ENCODE measurements at places on chromosomes 5 and 9.
A peak's percentile ranks its signal among the peaks of the same experiment; 100 is the strongest.

DNA sequence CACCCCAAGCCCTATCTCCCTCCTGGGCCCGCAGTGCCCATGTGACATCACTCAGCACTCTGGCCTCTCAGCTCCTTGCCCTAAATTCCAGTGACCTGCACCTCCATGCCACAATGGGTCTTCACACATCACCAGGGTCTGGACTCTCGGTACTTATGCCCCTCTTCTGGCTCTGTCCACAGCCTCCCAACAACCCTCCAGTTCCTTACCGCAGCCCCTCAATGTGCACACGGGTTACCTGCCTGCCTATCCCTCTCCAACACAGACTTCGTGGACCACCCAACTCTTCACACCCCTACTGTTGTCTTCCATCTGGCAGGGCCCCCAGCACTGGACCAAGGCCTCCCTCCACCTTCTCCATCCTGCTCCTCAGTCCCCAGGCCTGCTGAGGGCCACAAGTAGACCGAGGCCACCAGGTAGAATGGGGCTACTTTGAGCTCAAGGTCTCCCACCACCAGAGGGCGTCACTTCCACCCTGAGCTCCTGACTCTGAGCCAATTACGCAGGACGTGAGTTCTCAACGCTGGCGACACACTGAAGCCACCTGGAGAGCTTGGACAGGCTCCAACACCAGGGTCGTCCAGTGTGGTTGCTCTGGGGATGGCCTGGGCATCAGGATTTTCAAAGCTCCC lies 172.1 kb downstream of the GABBR2 start:
- DNase-seq, result peak; percentile 6

DNA sequence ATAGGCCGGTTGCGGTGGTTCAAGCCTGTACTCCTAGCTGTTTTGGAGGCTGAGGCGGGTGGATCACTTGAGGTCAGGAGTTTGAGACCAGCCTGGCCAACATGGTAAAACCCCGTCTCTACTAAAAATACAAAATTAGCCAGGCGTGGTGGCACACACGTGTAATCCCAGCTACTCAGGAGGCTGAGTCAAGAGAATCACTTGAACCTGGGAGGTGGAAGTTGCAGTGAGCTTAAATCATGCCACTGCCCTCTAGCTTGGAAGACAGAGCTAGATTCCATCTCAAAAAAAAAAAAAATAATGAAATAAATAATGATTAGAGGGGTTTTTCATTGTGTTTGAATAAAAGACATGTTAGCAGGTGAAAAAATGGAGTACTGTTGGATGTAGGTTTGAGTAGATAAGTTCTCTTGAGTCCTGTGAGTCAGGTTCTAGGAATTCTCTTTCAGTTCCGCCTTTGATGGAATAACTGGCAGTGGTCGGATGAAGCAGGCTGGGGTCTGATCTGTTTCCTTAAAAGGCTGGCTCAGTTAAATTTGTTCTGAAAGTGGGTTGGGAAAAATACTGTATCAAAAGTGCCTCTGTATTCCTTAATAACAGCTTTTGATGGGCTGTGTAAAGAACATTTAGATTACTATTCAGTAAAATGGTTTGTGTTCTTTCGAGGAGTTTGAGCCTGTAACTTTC lies 73.2 kb downstream of the AOPEP start:
- DNase-seq, result no peak

DNA sequence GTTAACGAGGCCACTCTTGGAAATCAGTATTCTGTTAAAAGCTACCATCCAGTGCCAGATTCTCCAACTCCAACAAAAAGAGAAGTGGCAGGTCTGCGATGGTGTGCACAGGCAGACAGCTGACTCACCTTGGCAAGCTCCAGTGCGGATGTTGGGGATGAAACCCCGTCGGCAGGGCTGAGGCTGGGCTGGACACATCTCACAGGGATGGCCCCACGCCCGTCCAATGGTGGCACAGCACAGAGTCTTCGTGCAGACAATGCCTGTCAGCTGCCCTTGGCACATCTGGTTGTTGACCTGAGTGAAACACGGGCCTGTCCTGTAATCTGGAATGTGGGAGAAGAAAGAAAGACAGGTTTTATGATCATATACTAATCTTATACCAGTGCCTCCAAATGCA lies 73.4 kb downstream of the FBN2 start:
- DNase-seq, result no peak

- no peak for DNase-seq
Observed at GRCh38 chr5:50730336-50730735, 63.9 kb downstream of the PARP8 start.

DNA sequence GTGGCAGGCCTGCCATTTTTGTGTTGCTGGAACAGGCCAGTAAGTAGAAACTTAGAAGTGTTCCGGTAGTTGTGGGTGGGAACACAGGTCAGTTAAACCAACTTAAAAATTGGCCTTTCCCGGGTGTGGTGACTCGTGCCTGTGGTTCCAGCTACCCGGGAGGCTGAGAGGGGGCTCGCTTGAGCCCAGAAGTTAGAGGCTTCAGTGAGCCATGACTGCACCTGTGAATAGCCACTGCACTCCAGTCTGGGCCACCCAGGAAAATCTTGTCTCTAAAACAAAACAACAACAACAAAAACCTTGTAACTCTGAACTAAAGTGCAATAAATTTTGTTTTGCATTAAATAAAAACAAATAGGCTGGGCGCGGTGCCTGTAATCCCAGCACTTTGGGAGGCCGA lies 1.4 kb upstream of the NHP2 start:
- no peak for DNase-seq

- DNase-seq, result no peak
Observed at GRCh38 chr9:133928248-133928764, 63.8 kb downstream of the VAV2 start.

- DNase-seq, result no peak
Observed at GRCh38 chr5:43642428-43642827, 39.4 kb downstream of the NNT start.

DNA sequence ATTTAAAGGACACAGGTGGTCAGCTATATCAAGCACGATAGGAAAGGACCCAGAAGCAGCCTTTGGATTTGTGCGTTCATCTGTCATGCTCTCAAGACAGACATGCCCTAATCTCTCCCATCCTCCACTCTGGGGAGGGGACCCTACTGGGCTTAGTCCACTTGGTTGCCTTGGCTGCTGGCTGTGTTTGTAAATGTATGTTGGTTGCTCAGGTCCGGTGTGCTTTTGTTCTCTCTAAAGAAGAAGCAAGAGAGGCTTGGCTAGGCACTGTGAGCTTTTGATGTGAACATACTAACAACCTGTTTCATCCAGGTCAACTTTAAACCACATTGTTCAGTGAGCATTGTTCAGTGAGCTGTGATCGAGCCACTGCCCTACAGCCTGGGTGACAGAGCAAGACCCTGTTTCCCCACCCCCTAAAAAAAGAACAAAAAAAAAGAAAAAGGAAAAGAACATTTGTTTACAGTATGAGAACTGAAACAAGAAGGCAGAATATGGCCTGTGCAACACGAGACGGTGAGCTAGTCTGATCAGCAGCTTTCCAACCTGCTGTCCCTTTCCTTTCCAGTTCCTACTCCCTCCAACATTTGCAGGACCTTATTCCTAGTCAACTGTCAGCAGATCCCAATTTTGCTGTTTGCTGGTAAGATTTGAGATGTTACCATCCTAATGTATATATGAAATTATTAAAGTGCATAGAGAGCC lies 228.3 kb downstream of the ARHGAP26 start:
- no peak for DNase-seq

GRCh38 chr9:24698881-24699518 lies 153.3 kb upstream of the IZUMO3 start:
- DNase-seq, result no peak

GRCh38 chr9:113559834-113560800 lies 96.6 kb downstream of the RGS3 start:
- no peak for DNase-seq

DNA sequence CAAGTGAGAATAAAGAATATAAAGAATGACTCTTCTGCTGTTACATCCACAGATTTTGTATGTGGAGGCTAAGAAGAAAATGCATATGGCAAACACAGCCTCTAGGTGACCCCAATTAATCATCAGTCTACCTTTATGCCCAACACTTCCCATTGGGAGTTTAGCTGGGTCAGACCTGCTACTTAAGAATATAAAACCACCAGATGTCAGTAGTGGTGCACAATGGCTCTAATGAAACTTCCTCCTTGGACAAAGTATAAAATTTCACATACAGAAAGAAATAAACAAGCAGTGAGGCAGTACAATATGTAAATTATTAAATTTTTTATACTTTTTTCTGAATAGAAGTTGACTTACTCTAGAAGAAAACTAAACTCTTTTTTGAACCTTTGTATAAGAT lies 539.9 kb downstream of the BRINP1 start:
- DNase-seq, result no peak

DNA sequence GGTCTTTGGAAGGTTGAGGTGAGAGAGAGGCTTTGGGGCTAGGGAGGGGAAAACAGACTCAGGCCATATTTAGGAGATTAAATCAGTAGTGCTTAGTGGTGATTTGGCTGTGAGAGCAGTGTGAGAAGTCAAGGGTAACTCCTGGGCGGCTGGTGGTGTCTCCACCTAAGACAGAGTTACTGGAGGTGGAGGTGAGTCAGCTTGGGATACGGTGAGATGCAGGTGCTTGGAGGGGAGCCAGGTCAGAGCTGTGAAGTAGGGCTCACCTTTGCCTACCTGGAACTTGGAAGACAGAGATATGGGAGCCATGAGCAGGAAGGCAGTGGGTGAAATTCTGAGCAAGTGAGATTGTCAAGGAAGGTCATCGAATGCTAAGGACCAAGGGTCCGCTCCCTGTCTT lies 24.5 kb downstream of the RGS3 start:
- DNase-seq, result no peak

DNA sequence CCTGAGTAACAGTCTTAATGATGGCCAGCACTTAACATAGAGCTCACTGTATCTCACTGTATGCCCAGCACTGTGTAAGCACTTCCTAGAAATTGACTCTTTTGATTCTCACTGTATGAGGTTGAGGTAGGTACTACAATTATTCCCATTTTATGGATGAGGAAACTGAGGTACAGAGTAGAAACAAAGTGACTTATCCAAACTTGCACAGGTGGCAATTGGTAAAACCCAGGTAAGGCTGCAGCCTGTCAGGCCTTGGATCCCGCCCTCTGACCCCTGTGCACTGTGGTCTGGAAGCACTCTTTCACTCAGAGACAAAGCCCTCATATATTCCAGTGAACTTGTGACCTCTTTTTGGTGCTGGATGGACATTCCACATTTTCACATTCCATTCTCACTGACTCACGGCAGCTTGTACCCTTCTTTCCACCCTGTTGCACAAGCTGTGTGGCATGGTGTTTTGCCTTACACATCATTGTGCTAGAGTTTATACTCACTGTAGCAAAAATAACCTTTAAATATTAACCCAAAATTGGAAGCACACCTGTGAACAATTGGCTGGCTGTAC lies 21.7 kb downstream of the ANKRD55 start:
- DNase-seq, result no peak

DNA sequence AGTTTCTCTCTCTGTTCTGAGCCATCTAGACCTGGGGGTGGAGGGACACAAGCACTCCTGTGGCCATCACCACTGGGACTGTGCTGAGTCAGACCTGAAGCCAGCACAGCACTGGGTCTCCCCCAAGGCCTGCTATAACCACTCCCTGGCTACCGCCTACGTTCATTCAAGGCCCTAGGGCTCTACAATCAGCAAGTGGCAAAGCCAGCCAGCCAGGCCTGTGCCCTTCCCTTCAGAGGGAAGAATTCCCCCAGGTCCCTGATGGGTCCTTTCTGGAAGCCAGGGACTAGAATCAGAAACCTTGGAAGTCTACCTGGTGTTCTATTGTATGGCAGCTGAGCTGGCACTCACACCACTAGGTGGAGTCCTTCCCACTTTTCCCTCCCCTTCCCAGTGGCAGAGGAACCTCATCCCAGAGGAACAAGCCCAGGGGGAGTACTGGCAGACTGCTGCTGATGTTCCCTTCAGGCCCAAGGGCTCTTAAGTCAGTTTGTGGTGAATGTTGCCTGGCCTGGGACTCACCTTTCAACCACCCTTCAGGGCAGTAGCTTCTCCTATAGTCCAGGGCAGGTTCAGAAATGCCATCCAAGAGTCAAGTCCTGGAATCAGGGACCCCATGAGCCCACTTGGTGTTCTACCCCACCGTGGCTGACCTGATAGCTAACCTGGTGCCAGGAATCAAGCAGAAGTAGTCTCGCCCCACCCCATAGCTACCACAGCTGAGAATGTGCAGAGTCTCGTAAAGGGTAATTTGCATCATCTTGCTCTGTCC lies 20.0 kb downstream of the JMY start:
- no peak for DNase-seq

- no peak for DNase-seq
Observed at GRCh38 chr5:142326480-142326938, 1.7 kb upstream of the SPRY4 start.

- DNase-seq, result no peak
Observed at GRCh38 chr5:162163663-162164062, 96.1 kb downstream of the GABRG2 start.

DNA sequence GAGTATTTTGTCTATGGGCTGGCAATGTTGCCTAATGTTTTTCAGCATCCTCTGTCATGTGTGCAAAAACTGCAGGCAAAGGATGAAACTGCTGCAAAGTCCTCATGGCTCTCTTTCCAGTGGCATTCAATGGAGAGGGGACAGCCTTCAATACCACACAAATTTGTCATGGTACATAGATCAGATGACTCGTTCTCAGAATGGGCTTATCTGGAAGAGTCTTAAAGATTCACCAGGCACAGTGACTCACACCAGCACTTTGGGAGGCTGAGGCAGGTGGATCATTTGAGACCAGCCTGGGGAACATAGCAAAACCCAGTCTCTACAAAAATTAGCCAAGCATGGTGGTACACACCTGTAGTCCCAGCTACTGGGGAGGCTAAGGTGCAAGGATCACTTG lies 5.3 kb downstream of the CDKN2AIPNL start:
- DNase-seq, result no peak

DNA sequence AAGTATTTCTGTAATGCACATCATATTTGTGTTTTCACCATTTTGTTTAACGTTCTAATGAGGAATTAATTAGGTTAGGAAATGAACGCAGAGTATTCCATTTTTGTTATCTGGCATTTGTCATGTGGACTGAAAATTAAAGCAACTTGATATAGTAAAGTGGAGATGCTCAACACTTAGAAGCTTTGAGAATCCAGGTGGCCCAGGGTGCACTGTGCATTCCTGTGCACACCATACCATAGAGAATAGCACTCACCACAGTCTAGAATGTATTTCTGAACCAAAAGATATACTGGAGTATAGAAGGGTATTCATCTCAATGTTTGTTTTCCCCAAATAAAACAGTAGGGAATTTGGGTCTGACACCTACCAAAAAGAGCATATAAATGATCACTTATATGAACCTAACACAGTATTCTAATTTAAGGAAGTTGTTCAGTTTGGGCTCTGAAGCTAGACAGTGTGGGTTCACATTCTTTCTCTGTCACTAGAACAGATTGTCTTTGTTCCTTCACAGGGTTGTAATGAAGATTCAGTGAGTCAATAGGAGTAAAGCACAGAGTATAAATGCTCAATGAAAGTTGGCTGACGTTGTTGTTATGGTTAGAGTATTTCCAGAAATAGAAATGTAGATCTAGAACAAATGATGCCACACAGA lies 125.6 kb upstream of the DMRT1 start:
- DNase-seq, result no peak

DNA sequence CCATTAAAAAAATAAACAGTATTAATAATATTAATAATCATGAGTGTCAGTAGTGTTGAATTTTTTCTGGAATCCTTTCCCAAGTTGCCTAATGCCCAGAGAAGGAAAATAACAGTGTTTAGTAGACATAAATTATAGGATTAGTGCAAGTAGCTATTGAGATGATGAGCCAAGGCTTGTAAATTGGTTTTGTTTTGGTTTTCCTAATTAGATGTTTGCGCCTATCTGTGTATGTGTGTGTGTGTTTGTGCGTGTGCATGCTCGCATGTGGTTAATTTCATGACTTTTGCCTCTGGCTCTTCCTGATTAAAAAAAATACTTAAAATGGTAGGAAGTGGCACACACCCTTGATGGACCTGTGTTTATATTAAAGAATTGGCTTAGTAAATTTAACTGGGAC lies 55.4 kb downstream of the FXN start:
- no peak for DNase-seq

Data from stimulated activated CD4-positive, alpha-beta T cell treated with anti-CD3 and anti-CD28 coated beads, Interleukin-4, amount 100 ng/mL, for 1 hour (primary cell).